ENCODE measurements at places on chromosomes 12 and 14.
A peak's percentile ranks its signal among the peaks of the same experiment; 100 is the strongest.

- no peak for DNase-seq
Measured at GRCh38 chr14:89422952-89423345, 5.9 kb upstream of the FOXN3 start.

DNA sequence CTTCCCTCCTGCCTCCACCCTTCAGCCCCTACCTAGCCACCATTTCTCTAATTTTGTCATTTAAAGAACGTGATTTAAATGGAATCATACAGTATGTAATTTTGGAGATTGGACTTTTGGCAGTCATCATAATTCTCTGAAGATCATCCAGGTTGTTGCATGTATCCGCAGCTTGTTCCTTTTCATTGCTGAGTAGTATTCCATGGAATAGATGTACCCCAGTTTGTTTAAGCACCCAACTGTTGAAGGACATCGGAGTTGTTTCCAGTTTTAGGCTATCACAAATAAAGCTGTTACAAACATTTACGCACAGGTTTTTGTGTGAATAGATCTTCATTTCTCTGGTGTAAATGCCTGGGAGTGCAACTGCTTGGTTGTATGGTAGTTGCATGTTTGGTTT, 61.1 kb upstream of the PWP1 start:
- no peak for DNase-seq

- no peak for DNase-seq
Measured at GRCh38 chr12:20211981-20212421, 156.3 kb upstream of the PDE3A start.

GRCh38 chr12:6044082-6044481, 80.4 kb downstream of the VWF start:
- DNase-seq = no peak

- no peak for DNase-seq
Measured at GRCh38 chr12:120584343-120585149, 3.3 kb upstream of the POP5 start.

- DNase-seq = no peak
Measured at GRCh38 chr14:72651081-72651480, 242.8 kb downstream of the DPF3 start.

GRCh38 chr12:6779708-6780432, 7.5 kb downstream of the LAG3 start:
- DNase-seq = no peak

DNA sequence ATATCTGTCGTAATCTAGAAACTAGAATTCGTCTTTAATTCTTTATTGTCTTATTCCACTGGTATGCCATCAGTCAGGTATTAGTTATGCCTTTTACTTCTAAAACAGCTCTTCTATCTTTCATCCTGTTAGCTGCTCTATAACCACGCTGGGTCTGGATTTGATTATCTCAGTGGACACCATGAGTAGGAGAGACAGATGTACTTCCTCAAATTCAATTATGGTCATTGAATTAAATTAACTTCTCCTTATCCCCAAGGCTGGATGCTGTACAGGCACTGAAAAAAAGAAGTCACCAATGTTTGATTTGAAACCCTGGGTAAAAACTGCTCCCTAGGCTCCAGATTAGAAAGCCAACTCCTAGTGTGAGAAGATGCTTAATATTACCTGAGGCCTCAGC, 107.3 kb downstream of the PIK3C2G start:
- no peak for DNase-seq

DNA sequence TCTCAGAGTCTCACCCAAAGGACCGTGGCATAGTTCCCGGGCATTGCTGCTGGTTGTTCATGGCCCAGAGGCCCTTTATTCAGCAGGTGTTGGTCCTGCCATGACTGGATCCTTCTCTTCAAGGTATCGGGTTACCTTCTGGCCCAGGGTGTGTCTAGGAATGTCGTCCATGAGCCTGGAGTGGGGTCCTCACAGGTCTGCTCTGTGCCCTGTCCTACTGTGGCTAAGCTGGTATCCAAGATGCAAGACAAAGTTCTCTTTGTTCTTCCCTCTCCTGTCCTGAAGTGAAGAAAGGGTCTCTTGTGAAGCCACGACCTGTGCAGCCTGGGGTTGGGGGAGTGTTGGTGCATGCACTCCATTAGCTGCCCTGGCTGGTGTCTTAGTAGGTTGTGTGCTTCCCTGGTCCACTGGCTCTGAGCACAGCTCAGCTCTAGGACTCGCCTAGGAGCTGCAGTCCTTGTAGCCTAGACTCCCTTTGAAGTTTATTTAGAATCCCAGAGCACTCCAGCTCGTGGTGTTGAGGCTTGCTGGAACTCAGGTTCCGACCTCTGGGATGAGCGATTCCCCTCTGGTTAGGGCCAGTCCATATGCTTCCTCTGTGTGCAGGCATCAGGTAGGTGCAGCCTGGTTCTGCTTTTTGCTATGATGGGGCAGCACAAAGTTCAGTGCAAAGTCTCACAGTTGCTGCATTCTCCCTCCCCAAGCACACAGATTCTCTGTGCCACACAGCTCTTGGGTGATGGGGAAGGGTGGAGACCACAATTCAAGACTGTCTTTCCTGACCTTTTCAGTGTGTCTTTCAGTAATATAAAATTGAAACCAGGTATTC, 117.4 kb downstream of the NUBPL start:
- DNase-seq = no peak

DNA sequence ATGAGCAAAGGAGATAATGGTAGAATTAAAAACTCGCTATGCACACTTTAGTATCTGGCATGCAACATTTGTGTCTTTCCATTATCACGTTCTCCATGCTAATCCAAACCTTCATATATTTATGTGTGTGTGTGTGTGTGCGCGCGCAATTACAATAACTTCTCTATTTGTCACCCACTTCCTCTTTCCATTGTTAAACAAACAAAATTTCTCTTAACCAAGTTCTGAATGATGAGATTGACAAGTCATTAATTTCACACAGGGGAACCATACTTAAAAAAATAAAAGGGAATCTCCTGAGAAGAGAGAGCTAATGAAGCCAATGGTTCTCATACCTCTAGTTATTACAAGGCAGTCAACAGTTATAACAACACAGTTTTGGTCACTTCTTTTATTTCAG, 575.9 kb upstream of the MDGA2 start:
- no peak for DNase-seq

- DNase-seq = no peak
Measured at GRCh38 chr12:117900561-117900960, 68.2 kb downstream of the KSR2 start.

- no peak for DNase-seq
Measured at GRCh38 chr12:386651-387050, 2.5 kb downstream of the KDM5A start.

DNA sequence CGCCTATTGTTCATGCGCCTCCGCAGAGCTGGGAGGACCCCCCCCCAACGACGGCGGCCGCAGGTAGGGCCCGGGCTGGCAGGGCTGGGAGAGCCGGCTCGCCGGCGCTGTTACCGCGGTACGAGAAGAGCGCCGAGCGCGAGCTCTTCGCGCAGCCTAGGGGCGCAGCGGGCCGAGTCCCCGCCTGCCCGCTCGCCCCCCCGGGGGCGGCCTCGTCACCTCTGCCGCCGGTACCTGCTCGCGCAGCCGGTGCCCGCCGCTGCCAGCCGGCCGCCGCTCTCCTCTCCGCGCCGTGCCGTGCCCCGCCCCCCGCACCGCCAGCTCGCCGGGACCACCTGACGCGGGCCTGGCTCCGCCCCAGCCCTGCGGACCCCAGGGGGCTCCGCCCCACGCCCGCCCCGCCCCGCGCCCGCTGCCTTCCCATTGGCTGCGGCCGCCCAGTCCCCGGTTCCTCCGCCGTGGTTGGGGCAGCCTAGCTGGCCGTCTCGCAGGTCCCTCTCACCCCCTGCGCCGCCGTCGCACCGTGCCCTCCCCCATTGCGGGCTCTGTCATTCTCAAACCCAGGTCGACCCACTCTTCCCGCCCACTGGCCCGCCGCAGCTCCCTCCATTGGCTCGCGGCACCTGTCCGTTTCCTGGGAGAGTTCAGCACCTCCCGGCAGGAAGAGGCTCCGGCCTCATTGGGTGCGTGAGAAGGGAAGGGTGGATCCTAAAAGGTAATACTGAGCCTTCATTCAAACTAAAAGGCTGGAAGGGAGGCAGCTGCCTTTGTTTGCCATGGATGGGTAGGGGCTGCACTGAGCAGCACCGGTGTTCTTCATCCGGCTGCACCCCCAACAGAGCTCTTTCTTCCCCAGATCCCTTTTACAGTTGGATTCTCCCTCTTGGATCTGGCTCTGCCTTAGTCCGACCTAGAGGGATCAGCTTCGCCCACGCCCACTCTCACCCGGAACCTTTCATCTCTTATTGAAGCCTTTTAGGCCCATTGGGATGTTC, at the start of gene MAP3K9:
MAP3K9 (minus strand) TSS at position 289 of the 995 bp plus-strand sequence. CDS start 342 bp downstream, outside the sequence.
- peak; percentile 96 for DNase-seq

- no peak for DNase-seq
Measured at GRCh38 chr12:12379831-12380730, 23.2 kb downstream of the BORCS5 start.

GRCh38 chr14:94597788-94598187, 14.4 kb upstream of the SERPINA3 start:
- DNase-seq = no peak

DNA sequence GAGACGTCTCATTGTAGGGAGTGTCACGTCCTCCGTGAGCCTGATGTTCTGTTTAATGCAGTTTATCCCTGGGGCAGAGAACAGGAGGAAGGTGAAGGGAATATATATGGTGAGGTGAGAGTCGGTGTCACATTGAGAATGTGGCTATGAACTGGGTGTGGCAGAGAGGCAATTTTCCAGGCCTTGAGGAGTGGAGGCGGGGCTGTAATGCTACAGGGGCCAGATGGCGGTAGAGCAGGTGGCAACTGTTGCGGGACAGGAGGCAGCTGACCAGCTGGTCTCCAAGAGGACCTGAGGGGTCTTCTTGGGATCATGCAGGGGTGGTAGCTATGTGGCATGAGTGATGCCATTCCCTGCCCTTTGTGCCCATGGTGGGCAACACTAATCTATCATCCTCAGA, 59.6 kb downstream of the CACNA1C start:
- DNase-seq = no peak

DNA sequence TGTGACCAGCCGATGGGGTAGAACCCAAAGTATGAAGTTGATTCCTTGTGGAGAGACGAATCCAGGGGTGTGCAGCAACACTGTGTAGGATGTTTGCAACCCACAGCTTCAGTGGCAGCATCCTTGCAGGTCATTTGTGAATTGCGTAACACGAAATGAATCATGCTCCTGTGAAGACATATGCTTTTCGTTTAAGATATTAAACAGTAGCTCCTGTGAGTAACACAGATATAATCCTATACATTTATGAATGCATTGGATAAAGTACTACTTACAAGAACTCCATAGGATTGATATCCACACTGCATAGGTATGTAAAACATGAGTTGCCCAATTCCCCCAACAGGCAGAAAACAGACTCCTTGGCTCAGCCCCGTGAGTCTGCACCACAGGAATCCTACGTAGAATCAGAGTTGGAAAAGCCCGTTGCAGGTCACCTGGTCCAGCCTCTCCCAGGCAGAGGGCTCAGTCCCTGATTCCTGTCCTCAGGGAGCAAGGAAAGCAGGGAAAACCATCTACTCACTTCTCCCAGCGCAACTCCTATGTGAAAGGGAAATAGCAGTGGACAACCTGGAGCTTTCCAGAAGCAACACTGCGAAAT, 75.8 kb downstream of the GPATCH2L start:
- no peak for DNase-seq

- no peak for DNase-seq
Measured at GRCh38 chr14:68639758-68640574, 152.9 kb downstream of the ZFP36L1 start.

GRCh38 chr12:75269209-75269608, 59.6 kb upstream of the KCNC2 start:
- no peak for DNase-seq

GRCh38 chr14:35865611-35866324, 39.6 kb downstream of the BRMS1L start:
- DNase-seq = no peak

DNA sequence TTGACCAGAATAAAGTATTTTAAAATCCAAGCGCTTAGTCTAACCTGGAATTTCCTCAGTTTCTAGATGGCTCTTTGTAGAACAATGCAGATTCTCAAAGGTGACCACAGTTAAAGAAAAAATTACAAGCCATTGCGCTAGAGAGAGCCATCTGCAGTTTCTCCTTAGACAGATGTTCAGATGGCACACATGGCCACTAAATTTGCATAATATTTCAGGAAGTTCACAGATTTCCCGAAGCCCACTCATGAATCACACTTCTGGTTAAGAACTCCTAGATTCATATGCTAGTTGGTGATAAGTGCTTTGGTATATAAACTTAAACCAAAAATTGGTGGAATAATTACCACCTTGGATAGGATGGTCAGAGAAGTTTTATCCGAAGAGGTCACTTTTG, 749 bp downstream of the AKAP3 start:
- DNase-seq = no peak

GRCh38 chr14:105858676-105859025, 332.3 kb downstream of the TMEM121 start:
- no peak for DNase-seq

- DNase-seq = no peak
Measured at GRCh38 chr12:88519802-88520435, 60.4 kb downstream of the KITLG start.

DNA sequence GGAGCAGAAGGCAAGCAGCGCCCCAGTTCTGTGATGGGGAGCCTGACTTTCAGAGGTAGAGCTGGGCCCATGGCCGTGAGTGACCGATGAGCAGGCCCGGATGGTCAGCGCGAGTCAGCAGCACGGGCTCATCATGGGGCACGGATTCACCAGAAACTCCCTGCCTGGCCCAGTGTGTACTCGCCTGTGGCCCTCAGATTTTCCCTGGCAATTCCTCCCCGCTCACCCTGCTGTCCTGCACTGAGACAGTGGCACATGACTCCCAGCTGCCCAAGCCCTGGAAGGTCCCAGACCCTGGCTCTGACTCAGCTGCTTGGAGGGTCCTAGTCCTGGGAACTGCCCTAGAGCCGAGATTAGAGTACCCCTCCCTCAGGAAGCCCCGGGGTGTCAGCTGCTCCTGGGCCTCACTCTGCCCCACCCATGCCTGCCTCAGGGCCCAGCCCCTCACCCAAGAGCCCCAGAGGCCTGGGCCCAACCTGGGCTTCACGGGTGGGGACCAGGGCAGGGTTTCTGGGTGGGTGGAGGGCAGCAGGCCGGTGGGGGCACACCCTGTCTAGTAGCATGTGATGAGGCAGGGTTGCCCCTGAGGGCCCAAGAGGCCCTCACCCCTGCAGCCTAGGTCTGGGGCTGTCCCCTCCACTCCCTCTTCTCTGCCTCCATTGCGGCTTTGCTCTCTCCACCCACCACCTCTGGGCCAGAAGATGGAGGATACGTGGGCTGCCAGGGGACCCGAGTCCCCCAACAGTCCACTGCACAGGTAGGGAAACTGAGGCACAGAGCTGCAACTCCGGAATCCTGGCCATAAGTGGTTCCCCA, 8.4 kb downstream of the TRMT61A start:
- no peak for DNase-seq

GRCh38 chr12:52060498-52061177, 9.1 kb upstream of the ATG101 start:
- DNase-seq = no peak

GRCh38 chr14:91373591-91374254, 43.9 kb downstream of the CCDC88C start:
- peak; percentile 31 for DNase-seq

- DNase-seq = no peak
Measured at GRCh38 chr12:101582937-101583336, 11.8 kb upstream of the MYBPC1 start.
